ENCODE measurements at places on chromosomes 13 and 19. TPM values are rescaled to one million over a fixed set of nuclear protein-coding genes. Genes with fewer than 3 reads are reported as not detected.

GRCh38 chr19:412356-413355 lies 3.7 kb upstream of the C2CD4C start:
- DNase-seq = no peak
- no peak overlapping the region for H3K4me3 ChIP-seq
- H3K4me1 ChIP-seq = peaks cover 5% of the 10 kb centered on the region

GRCh38 chr19:1941146-1942077 lies at the start of gene CSNK1G2:
CSNK1G2 (plus strand) TSS chr19:1941172; CDS start chr19:1969773, 28,601 bp downstream.
- H3K4me3 ChIP-seq = peak within 1 kb of the TSS; percentile 72
- H3K27ac ChIP-seq = peak within 1 kb of the TSS; percentile 88
- peaks cover 34% of the 10 kb centered on the region for H3K4me1 ChIP-seq

DNA sequence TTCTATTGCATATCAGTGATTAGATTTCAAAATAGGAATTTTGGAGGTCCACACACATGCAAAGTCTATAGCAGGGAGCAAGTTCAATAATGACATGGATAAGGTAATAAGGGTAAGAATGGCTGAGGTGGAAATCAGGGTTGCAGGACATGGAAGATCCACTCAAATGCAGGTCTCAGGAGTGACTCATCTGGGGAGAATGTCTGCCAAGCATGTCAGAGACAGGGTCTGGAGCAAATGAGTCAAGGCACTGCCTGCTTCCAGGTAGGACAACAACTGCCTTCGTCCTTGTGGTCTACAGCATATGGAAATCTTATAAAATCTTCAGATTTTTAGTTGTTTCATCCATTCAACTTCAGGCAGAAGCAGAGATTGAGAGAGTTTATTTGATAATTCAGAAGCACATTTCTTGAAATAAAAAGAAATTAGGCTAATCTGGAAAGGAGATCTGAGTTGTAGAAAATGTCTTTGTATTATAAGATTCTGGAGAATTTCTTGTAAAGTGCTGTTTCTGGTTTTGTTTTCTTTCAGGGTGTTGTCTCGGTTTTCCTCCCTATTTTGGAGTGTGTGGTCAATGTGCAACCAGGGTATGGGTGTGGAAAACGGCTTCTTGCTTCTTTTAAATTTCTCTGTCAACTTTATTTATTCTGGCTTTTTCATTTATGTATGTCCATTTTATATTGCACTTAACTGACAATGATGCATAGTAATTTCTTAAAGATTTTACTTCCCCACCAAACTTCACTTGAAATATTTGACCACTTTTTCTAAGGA lies 748.8 kb downstream of the LIG4 start:
- H3K4me3 ChIP-seq = no peak overlapping the region
- H3K4me1 ChIP-seq = no peaks in the 10 kb centered on the region
- no peaks in the 10 kb centered on the region for H3K36me3 ChIP-seq
- H3K27me3 ChIP-seq = no peaks in the 10 kb centered on the region

GRCh38 chr13:24670174-24670573 lies 10.0 kb upstream of the ATP12A start:
- no peaks in the 10 kb centered on the region for H3K4me1 ChIP-seq
- H3K27ac ChIP-seq = no peak overlapping the region
- DNase-seq = no peak
- H3K36me3 ChIP-seq = no peaks in the 10 kb centered on the region
- H3K27me3 ChIP-seq = no peaks in the 10 kb centered on the region

GRCh38 chr13:69681722-69682121 lies 425.9 kb upstream of the ATXN8OS start:
- H3K4me3 ChIP-seq = no peak overlapping the region
- H3K27me3 ChIP-seq = no peaks in the 10 kb centered on the region
- no peak overlapping the region for H3K27ac ChIP-seq
- DNase-seq = no peak
- H3K4me1 ChIP-seq = no peaks in the 10 kb centered on the region

DNA sequence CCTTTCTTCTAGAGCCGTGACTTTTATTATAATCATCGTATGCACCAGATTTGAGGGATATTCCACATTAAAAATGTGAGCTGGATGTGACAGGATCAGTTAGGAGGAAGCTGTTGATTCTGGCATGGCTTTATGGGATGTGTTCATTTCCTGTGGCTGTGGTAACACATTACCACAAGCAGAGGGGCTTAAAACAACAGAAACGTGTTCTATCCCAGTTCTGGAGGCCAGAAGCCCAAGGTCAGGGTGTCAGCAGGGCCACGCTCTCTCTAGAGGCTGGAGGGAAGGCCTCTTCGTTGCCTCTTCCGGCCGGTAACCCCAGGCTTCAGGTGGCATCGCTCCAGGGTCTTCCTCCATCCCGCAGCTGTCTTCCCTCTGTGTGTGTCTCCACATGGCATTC lies 14.5 kb downstream of the MED25 start:
- H3K27ac ChIP-seq = peak overlapping the region; percentile 96
- no peak for DNase-seq
- no peaks in the 10 kb centered on the region for H3K27me3 ChIP-seq
- H3K36me3 ChIP-seq = peaks cover 56% of the 10 kb centered on the region
- no peak overlapping the region for H3K4me3 ChIP-seq
- peaks cover 43% of the 10 kb centered on the region for H3K4me1 ChIP-seq

DNA sequence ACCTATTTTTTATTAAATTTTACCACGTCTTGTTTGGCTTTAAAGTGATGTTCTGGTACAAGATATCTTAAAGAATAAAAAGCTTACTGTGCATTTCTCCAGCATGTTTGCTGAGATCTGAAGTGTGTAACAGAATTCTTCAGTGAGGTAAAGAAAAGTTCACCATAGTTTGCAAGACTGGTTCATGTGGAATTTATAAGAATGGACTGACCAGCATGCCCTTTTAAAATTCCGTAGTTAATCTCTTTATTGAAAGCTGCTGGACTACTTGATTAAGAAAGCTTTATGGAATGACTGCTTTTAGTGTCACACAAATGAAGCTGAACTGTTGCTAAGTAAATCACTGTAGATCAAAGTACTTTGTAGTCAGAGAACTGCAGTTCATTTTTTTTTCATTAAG lies 119.2 kb downstream of the GPC6 start:
- no peaks in the 10 kb centered on the region for H3K4me1 ChIP-seq
- no peak overlapping the region for H3K4me3 ChIP-seq
- no peaks in the 10 kb centered on the region for H3K27me3 ChIP-seq
- no peak overlapping the region for H3K27ac ChIP-seq
- no peak for DNase-seq

GRCh38 chr13:59337070-59337469 lies 826.7 kb downstream of the DIAPH3 start:
- no peaks in the 10 kb centered on the region for H3K36me3 ChIP-seq
- peak overlapping the region; percentile 36 for H3K27ac ChIP-seq
- DNase-seq = no peak
- no peak overlapping the region for H3K4me3 ChIP-seq

- no peak overlapping the region for H3K27ac ChIP-seq
- peak; percentile 24 for DNase-seq
- H3K4me3 ChIP-seq = no peak overlapping the region
- no peaks in the 10 kb centered on the region for H3K4me1 ChIP-seq
- H3K27me3 ChIP-seq = no peaks in the 10 kb centered on the region
- no peaks in the 10 kb centered on the region for H3K36me3 ChIP-seq
Measured at GRCh38 chr19:18091217-18091608, 4.5 kb upstream of the IL12RB1 start.

DNA sequence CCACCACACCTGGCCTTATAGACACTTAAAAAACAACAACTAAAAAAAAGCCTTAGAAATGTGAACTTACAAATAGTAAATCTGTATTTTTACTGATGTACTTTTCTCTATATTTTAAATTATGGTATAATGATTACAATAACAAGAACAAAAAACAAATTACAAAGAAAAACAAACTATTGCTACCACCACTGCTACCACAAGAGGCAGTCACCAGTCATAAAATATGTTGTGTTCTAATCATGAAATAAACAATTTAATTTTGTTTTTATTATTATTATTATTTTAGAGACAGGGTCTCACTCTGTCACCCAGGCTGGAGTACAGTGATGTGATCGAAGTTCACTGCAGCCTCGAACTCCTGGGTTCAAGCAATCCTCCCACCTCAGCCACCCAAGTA lies 72.2 kb downstream of the DIAPH3 start:
- no peaks in the 10 kb centered on the region for H3K27me3 ChIP-seq
- no peak overlapping the region for H3K4me3 ChIP-seq
- no peaks in the 10 kb centered on the region for H3K36me3 ChIP-seq
- no peak for DNase-seq
- H3K27ac ChIP-seq = no peak overlapping the region
- no peaks in the 10 kb centered on the region for H3K4me1 ChIP-seq

- H3K27me3 ChIP-seq = no peaks in the 10 kb centered on the region
- no peak overlapping the region for H3K4me3 ChIP-seq
- H3K27ac ChIP-seq = no peak overlapping the region
- H3K4me1 ChIP-seq = no peaks in the 10 kb centered on the region
- H3K36me3 ChIP-seq = no peaks in the 10 kb centered on the region
Measured at GRCh38 chr13:68176475-68176874, 946.3 kb upstream of the PCDH9 start.

Gene NCR1
- not detected for total RNA-seq

Gene SSC5D
- 0.66 TPM for total RNA-seq

Gene CERS1
- total RNA-seq = 6.9 TPM

Gene PRSS57
- total RNA-seq = not detected

Gene CEACAM16
- total RNA-seq = not detected

Data from gastrocnemius medialis (tissue), 4 donors.